ENCODE measurements at places on chromosomes 13 and 19. TPM values are rescaled to one million over a fixed set of nuclear protein-coding genes. Genes with fewer than 3 reads are reported as not detected.

Gene MUC16
- not detected for total RNA-seq

Gene PEX11G
- 0.25 TPM for total RNA-seq

Gene MATK
- 16.0 TPM for total RNA-seq

Gene KLK15
- total RNA-seq = not detected

Gene PCSK4
- total RNA-seq = 2.2 TPM

Gene LSR
- 1.7 TPM for total RNA-seq

Gene KLC3
- total RNA-seq = 0.25 TPM

Gene RASAL3
- 0.25 TPM for total RNA-seq

Gene ZNF625
- total RNA-seq = 17.9 TPM

Gene MAMSTR
- 0.74 TPM for total RNA-seq

Gene GARIN5A
- total RNA-seq = 0.98 TPM

Gene IGFL2
- not detected for total RNA-seq
